ENCODE measurements at places on chromosomes 3 and 15. TPM values are rescaled to one million over a fixed set of nuclear protein-coding genes. Genes with fewer than 3 reads are reported as not detected.

The LNP1 gene
- 0.64 TPM for total RNA-seq

The PCLAF gene
- total RNA-seq, result 2.5 TPM

- DNase-seq, result no peak
These were observed 24.7 kb upstream of the TM4SF4 start for GRCh38 chr3:149449799-149450198.

DNA sequence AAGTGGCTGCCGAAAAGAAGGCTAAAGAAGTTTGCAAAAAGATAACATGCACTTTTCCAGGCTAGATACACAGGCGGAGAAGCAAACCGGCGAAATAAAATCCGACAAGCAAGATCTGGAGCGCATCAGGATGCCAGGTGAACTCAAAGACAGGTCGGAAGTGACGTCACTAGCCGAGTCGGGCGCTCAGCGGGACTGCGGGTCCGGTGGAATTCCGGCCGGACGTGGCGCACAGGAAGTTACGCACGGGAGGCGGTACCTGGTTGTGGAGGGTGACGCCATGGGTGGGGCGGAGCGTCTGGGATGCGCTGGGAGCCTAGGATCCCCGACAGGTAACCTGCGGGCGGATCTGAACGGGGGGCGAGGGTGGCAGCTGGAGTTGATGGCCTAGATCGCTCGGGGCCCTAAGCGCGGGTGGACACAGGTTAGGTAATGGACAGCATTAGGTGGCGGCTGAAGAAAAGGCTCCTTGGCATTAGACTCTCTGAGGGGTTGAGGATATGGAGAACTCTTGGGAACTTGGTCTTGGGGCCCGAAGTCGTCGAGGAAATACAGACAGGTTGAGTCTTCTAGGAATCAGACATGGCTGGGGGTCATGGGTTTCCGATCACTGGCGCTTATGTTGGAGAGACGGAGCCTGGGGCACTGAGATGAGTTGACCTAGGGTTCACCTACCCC, 29.0 kb upstream of the EHHADH start:
- DNase-seq, result peak; percentile 97

DNA sequence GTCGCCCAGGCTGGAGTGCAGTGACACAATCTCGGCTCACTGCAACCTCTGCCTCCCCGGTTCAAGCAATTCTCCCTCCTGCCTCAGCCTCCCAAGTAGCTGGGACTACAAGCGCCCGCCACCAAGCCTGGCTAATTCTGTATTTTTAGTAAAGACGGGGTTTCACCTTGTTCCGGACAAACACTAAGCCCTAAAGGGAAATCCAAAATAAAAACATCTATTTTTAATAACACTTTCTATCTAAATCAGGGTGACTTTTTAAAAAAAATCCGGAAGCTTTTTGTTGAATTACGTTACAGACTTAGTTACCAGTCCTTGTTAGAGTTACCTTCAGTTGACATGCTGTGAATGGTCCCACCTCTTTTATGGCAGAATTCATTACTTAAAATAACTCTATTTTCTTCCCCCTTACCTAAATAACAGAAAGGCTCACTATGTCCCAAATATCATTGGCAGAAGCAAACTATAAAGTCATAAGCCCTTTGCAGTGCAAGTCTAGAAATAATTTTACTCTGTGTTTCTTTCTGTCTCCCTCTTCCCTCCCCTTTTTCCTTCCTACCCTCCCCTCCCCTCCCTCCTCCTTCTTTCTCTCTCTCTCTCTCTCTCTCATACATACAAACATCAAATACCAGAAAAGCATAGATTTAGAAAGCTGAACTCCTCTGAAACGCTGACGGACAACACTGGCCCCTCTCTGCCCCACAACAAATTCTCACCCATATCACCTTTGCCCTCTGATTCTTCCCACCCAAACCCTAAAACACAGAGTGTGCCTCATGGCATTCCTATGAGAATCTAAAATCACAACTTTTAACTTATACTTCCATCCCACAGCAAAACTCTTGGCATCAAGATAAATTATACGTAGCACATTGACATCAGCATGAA, 18.3 kb downstream of the THBS1 start:
- DNase-seq, result no peak

- no peak for DNase-seq
These were observed 13.9 kb upstream of the RTP1 start for GRCh38 chr3:187183210-187183862.

- no peak for DNase-seq
These were observed 1.6 kb upstream of the PROK2 start for GRCh38 chr3:71786551-71786950.

The BSN gene
- 0.13 TPM for total RNA-seq

GRCh38 chr15:58182460-58183163, 44.4 kb downstream of the AQP9 start:
- DNase-seq, result no peak

- DNase-seq, result no peak
These were observed 129.1 kb downstream of the TPRA1 start for GRCh38 chr3:127461286-127461910.

All from suprapubic skin (tissue), 4 donors.